LNCaP clone FGC (cell line): ENCODE measurements at places on chromosomes 6 and 20.

GRCh38 chr6:83270971-83271719 is 78.0 kb downstream of the RWDD2A start:
- DNase-seq, result no peak

GRCh38 chr6:105301072-105301503 is 101.8 kb downstream of the PREP start:
- DNase-seq, result no peak

DNA sequence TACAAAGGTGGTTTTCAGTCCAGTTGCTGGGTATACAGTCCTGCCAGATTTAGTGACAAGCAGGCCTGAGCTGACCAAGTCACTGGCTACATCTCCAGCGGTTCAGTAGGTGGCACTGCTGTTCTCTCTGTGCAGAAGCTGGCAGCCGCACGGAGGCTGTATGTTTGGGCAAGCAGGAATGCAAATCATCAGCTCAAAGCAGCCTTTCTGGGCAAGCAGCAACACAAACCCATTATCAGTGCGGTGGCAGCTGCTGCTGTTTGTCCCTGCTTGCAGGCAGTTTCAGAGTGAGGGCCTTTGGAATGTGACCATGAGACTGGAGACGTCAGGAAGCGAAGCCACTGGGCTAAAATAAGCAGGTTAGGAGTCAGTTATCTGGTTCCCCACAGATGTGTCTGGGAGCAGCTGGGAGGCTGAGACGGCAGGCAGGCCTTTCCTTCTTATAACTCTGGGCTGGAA is 72.5 kb downstream of the TXLNB start:
- DNase-seq, result peak; percentile 82

GRCh38 chr6:33212857-33213165 is 4.5 kb downstream of the RING1 start:
- no peak for DNase-seq

DNA sequence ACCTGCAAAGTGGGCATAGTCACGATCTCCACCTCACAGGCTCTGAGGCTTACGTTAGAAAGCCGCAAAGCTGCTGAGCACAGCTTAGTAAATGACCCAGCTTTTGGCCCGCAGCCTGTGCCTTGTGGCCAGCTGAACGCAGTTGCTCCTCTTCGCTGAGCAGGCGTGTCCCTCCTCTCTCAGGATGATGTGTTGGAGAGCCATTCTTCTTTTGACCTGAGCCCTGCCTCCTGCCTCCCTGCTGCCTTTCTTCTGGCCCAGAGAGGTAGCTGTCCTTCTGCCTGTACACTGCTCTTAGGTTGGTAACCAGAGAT is 47.6 kb upstream of the MYL9 start:
- DNase-seq, result no peak

DNA sequence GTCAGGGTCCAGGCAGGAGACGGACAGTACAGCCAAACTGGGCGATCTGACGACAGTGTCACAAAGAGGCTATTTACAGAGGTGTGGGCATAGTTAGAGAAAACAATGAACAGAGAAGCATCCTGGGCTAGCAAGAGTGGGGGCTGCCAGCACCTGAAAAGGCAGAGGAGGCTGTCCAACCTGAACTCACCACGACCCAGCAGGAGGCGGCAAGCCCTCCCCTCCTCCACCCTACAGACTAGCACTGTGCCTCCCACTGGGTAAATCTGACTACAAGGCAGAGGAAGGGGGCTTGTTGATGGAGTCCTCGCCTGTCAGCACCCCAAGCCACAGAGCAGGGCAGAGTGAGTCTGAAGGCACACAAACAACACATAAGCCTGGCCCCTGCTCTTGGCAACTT is 52.8 kb upstream of the CDYL start:
- no peak for DNase-seq

- no peak for DNase-seq
Observed at GRCh38 chr6:125083684-125083990, 69.9 kb upstream of the TPD52L1 start.

GRCh38 chr6:52305411-52305810 is 20.9 kb upstream of the MCM3 start:
- DNase-seq, result no peak

GRCh38 chr6:51474022-51474975 is 613.1 kb downstream of the PKHD1 start:
- peak; percentile 82 for DNase-seq
